ENCODE measurements at places on chromosomes 2 and 18. TPM values are rescaled to one million over a fixed set of nuclear protein-coding genes. Genes with fewer than 3 reads are reported as not detected.

GRCh38 chr2:182170341-182170740 lies 184.7 kb downstream of the PPP1R1C start:
- no peak overlapping the region for H3K27ac ChIP-seq
- DNase-seq: no peak
- H3K4me3 ChIP-seq: no peak overlapping the region
- no peaks in the 10 kb centered on the region for H3K4me1 ChIP-seq
- H3K36me3 ChIP-seq: no peaks in the 10 kb centered on the region

DNA sequence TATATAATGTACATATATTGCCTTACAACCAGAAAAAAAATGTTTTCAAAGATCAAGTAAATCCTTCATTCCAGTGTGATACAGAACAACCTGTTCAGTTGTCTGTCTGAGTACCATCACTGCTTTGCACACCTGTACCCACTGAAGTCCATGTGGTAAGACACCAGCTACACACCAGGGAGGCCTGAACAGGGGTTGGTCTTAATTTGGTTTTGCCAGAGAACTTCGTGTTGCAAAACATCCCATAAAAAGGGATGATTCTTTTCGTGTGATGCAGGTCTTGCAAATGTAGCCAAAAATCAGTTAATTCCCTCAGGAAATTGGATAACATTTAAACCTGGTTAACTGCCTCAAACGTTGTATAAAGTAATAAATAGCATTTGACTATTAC lies 73.7 kb upstream of the SLC1A4 start:
- DNase-seq: no peak
- no peak overlapping the region for H3K4me3 ChIP-seq
- no peaks in the 10 kb centered on the region for H3K27me3 ChIP-seq

GRCh38 chr2:45771261-45771660 lies 119.8 kb downstream of the PRKCE start:
- peak; percentile 68 for DNase-seq
- peak overlapping the region; percentile 58 for H3K27ac ChIP-seq
- H3K27me3 ChIP-seq: no peaks in the 10 kb centered on the region
- no peaks in the 10 kb centered on the region for H3K36me3 ChIP-seq

- no peak overlapping the region for H3K27ac ChIP-seq
- H3K36me3 ChIP-seq: no peaks in the 10 kb centered on the region
- no peaks in the 10 kb centered on the region for H3K4me1 ChIP-seq
- H3K27me3 ChIP-seq: no peaks in the 10 kb centered on the region
- DNase-seq: no peak
These were observed 31.4 kb upstream of the ACKR3 start for GRCh38 chr2:236538242-236538641.

- no peak overlapping the region for H3K27ac ChIP-seq
- H3K27me3 ChIP-seq: no peaks in the 10 kb centered on the region
- H3K4me3 ChIP-seq: no peak overlapping the region
- no peaks in the 10 kb centered on the region for H3K4me1 ChIP-seq
- no peaks in the 10 kb centered on the region for H3K36me3 ChIP-seq
These were observed 88.4 kb downstream of the NYAP2 start for GRCh38 chr2:225487878-225488416.

GRCh38 chr2:86038291-86039081 lies 67.2 kb downstream of the POLR1A start:
- no peaks in the 10 kb centered on the region for H3K27me3 ChIP-seq
- peak overlapping the region; percentile 88 for H3K27ac ChIP-seq
- H3K4me1 ChIP-seq: peaks cover 53% of the 10 kb centered on the region
- DNase-seq: no peak

- no peaks in the 10 kb centered on the region for H3K4me1 ChIP-seq
- no peak overlapping the region for H3K27ac ChIP-seq
- H3K27me3 ChIP-seq: no peaks in the 10 kb centered on the region
These were observed 138.4 kb downstream of the MBP start for GRCh38 chr18:76994086-76994654.

- H3K27me3 ChIP-seq: no peaks in the 10 kb centered on the region
- H3K4me1 ChIP-seq: no peaks in the 10 kb centered on the region
- no peak overlapping the region for H3K4me3 ChIP-seq
- H3K27ac ChIP-seq: no peak overlapping the region
- DNase-seq: no peak
These were observed 185.0 kb upstream of the SMIM21 start for GRCh38 chr18:75612456-75612855.

GRCh38 chr18:34158881-34159690 lies 65.6 kb downstream of the NOL4 start:
- H3K36me3 ChIP-seq: no peaks in the 10 kb centered on the region
- peaks cover 6% of the 10 kb centered on the region for H3K4me1 ChIP-seq
- peaks cover 12% of the 10 kb centered on the region for H3K27me3 ChIP-seq
- H3K27ac ChIP-seq: no peak overlapping the region
- peak; percentile 37 for DNase-seq

- no peaks in the 10 kb centered on the region for H3K27me3 ChIP-seq
- H3K4me3 ChIP-seq: no peak overlapping the region
These were observed 88.9 kb downstream of the ADCYAP1 start for GRCh38 chr18:993560-993959.

GRCh38 chr2:100743741-100744140 lies 76.2 kb upstream of the NPAS2 start:
- no peaks in the 10 kb centered on the region for H3K4me1 ChIP-seq
- no peak for DNase-seq
- no peak overlapping the region for H3K4me3 ChIP-seq

DNA sequence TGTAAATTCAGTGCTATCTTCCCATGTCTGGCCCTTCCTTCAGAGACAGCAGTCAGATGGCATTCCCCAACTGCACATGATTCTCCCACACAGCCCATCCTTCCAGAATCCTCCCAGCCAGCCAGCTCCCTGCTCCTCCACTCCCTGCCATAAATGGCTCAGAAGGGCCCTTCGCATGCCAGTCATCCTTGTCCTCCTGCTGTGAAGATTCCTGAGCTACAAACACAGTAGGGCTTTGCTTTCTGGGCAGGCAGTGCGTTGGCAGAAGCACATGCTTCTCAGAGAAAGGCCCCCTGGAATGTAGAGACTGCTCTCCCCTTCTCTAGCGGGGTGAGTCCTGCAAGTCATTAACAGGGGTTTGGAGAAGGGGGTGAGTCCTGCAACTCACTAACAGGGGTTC lies 71.9 kb downstream of the TEX51 start:
- H3K36me3 ChIP-seq: no peaks in the 10 kb centered on the region
- peaks cover 17% of the 10 kb centered on the region for H3K27me3 ChIP-seq
- no peak overlapping the region for H3K27ac ChIP-seq
- peaks cover 9% of the 10 kb centered on the region for H3K4me1 ChIP-seq

- no peak overlapping the region for H3K27ac ChIP-seq
- no peaks in the 10 kb centered on the region for H3K36me3 ChIP-seq
- no peak for DNase-seq
- H3K27me3 ChIP-seq: no peaks in the 10 kb centered on the region
These were observed 42.0 kb upstream of the LTBP1 start for GRCh38 chr2:32904751-32905150.

The SNRNP27 gene
- 38.7 TPM for total RNA-seq

The CAPG gene
- 555 TPM for total RNA-seq

The TRIB2 gene
- 35.1 TPM for total RNA-seq

The RNF152 gene
- 13.4 TPM for total RNA-seq

The TNFRSF11A gene
- 3.9 TPM for total RNA-seq

The ELOA2 gene
- not detected for total RNA-seq

All from lower lobe of right lung (tissue), 2 donors.